ENCODE measurements at places on chromosomes 3 and 15.

- DNase-seq, result no peak
These were observed 6.5 kb downstream of the CPEB1 start for GRCh38 chr15:82640672-82641071.

DNA sequence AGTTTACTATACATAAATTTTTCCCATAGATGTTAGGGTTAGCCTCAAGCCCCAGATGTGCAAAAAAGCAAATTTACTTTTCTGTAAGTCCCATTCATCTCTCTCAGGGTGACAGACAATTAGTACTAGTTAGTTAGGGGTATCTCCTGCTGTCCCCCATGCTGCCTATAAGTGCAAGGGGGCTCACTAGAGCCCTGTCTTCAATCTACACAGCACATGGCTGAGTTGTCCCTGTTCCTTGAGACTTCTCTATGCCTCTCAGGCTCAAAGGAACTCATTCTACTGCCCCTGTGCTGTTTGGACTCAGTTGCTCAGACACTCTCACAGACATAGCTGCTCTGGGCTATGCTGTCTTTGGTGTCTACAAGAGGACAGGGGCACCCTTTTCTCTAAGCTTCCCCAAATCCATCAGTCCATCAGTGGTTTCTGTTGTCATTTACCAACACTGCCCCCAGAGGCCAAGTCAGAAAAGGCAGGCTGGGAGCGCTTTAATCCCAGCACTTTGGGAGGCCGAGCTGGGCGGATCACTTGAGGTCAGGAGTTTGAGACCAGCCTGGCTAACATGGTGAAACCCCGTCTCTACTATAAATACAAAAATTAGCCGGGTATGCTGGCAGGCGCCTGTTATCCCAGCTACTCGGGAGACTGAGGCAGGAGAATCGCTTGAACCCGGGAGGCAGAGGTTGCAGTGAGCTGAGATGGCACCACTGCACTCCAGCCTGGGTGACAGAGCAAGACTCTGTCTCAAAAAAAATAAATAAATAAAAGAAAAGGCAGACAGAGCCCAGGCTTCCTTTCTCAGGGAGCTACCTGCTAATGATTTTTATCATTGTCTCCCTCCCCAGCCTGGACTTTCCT, 31.4 kb upstream of the PRTG start:
- no peak for DNase-seq

- DNase-seq, result no peak
These were observed 311.4 kb downstream of the LPP start for GRCh38 chr3:188465311-188465710.

DNA sequence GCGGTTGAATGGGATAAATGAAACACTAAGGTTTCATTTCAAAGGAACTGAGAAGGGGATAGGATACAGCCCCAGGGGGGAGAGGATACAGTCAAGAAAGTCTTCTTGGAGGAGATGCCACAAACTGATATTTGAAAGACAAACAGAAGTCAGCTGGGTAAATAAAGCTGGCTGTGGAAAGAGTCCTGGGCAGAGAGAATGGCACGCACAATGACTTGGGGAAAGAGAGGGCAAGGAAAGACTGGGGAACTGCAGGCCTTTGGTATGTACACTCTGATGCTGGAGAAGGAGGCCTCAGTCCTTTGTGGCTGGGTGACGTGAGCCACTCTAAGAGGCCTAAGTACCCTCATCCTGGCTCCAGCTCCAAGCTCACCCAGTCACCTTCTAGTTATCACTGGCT, 45.2 kb upstream of the LMCD1 start:
- DNase-seq, result no peak

- no peak for DNase-seq
These were observed 168.3 kb upstream of the ADAMTS9 start for GRCh38 chr3:64856106-64856505.

- DNase-seq, result no peak
These were observed 569 bp downstream of the HIGD2B start for GRCh38 chr15:72685301-72685924.

GRCh38 chr3:151468284-151468917, 7.5 kb upstream of the IGSF10 start:
- DNase-seq, result no peak

- DNase-seq, result no peak
These were observed 418.5 kb downstream of the NSUN3 start for GRCh38 chr3:94481226-94481898.

- DNase-seq, result no peak
These were observed 75.5 kb downstream of the RBPMS2 start for GRCh38 chr15:64699751-64700388.

All from GM18507 (cell line).